Fibroblast of gingiva (primary cell): ENCODE measurements at places on chromosomes 1 and 21.

- no peak for DNase-seq
These were observed 98.5 kb upstream of the ADGRL2 start for GRCh38 chr1:81702079-81702715.

GRCh38 chr1:39133340-39133684 is 71.2 kb upstream of the MACF1 start:
- no peak for DNase-seq

GRCh38 chr1:154483941-154484803 is 17.8 kb upstream of the TDRD10 start:
- DNase-seq, result no peak

- peak; percentile 8 for DNase-seq
These were observed 29.5 kb upstream of the TGFB2 start for GRCh38 chr1:218315638-218316037.

DNA sequence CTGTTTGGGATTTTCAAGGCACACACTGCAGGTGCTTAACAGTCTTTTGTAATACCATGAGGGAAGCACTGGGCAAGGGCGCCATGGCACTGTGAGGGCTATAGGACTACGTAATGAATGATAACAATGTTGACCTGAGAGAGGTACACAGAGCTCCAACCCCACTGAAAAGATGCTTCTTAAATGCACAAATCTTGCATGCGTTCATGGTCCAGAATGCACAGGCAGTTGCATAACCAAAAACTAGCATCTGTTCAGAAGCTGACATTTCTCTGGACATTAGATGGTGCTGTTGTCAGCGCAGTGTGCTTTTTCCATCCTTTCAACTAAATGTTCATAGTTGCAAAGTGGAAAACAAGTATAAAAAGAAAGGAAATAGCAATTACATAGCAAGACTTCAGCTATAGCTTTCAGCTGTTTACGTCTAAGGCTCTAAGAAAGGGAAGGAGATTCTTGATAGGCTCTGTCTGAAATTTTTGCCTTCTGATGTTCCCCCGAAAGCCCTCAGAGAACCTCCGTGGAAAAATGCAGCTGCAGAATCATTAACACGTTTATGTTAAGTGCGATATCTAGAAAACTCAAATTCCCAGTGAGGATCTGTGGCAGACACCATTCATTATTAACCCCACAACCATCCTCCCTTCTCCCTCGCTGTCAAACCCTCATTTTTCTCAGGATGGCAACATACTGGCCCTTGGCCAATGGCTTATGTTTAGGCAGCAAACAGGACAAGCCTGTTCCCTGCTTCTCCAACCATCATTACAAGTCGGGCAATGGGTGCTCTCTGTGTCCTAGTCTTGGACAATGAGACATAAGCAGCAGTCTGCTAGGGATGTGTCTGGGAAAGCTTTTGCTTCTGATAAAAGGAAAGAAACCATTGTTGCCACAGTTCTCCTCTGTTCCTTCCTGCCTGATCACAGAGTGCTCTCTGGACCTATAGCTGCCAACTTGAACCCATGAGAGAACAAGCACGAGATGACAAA is 8.2 kb upstream of the TARBP1 start:
- peak; percentile 79 for DNase-seq
